Activated T-helper 17 cell treated with anti-CD3 and anti-CD28 coated beads, Interleukin-2, amount 50 U/mL, for 72 hours (primary cell): ENCODE measurements at places on chromosomes 6 and 20. TPM values are rescaled to one million over a fixed set of nuclear protein-coding genes. Genes with fewer than 3 reads are reported as not detected.
A peak's percentile ranks its signal among the peaks of the same experiment; 100 is the strongest.

The EYA4 gene
- not detected for total RNA-seq

The LY86 gene
- total RNA-seq = not detected

DNA sequence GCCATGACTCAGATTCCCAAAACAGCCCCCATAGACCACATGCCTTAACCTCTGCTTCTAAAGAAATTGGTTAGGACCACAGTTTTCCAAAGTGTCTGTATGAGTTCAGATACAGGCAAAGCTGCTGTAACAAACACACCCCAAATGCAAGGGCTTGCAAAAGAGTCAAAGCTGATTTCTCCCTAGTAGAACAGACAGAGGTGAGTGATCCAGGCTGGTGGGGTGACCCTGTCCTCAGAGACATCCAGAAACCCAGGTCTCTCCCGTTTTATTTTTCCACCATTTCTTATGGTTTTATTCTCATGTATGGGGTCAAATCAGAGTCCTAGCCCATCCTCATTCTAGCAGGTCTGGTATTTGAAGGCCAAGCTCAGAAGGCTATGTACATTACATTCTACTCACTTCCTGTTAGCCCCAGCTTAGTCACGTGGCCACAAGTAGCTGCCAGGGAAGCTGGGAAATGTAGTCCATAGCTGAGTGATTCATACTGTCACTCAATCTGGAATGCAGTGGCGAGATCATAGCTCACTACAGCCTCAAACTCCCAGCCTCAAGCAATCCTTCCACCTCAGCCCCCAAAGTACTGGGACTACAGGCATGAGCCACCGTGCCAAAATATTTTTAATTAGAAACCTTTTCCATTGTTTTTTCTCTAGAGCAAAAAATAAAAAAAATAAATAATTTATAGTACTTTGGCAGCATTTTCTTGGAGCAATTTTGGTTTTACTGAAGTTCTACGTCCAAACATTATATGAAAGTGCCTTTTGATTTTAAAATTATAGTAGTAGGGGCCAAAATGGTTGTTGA, 175.2 kb downstream of the ZMYND8 start:
- no peaks in the 10 kb centered on the region for H3K4me1 ChIP-seq
- peak; percentile 93 for ATAC-seq
- no peak overlapping the region for H3K27ac ChIP-seq
- no peaks in the 10 kb centered on the region for H3K27me3 ChIP-seq

- H3K27ac ChIP-seq = no peak overlapping the region
- no peak for ATAC-seq
- H3K27me3 ChIP-seq = no peaks in the 10 kb centered on the region
These were observed 132.2 kb downstream of the PRND start for GRCh38 chr20:4853757-4854560.

GRCh38 chr6:97669191-97670031, 386.4 kb upstream of the MMS22L start:
- H3K4me3 ChIP-seq = no peak overlapping the region
- peak; percentile 91 for ATAC-seq
- no peaks in the 10 kb centered on the region for H3K4me1 ChIP-seq

GRCh38 chr6:37988127-37988526, 168.6 kb downstream of the ZFAND3 start:
- peaks cover 38% of the 10 kb centered on the region for H3K4me1 ChIP-seq
- H3K4me3 ChIP-seq = no peak overlapping the region
- no peak for ATAC-seq
- peak overlapping the region; percentile 80 for H3K27ac ChIP-seq

- H3K36me3 ChIP-seq = no peaks in the 10 kb centered on the region
- no peaks in the 10 kb centered on the region for H3K4me1 ChIP-seq
- ATAC-seq = no peak
- peaks cover 15% of the 10 kb centered on the region for H3K27me3 ChIP-seq
- no peak overlapping the region for H3K4me3 ChIP-seq
- H3K27ac ChIP-seq = no peak overlapping the region
These were observed 96.1 kb upstream of the FAM8A1 start for GRCh38 chr6:17504005-17504404.

DNA sequence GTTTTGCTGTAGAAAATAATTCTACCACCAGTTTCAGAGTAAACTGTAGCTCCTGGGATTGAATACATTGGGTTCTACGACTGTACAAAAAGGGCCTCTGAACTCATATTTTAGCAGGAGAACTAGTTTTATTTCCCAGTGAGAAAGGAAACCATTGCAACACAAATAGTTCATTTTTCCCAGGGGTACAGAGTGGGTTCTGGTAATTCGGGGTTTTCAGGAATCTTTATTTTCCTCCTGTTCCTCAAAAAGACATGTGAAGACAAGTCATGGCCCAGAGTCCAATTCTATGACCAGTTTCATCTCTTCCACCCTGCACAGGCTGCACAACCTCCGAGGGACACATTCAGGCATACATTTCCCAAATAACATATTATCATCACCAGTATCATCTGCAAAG, 222.1 kb downstream of the HIVEP2 start:
- H3K27ac ChIP-seq = no peak overlapping the region
- peaks cover 4% of the 10 kb centered on the region for H3K4me1 ChIP-seq
- no peak overlapping the region for H3K4me3 ChIP-seq
- no peaks in the 10 kb centered on the region for H3K36me3 ChIP-seq

GRCh38 chr6:151209071-151209831, 30.5 kb upstream of the AKAP12 start:
- no peaks in the 10 kb centered on the region for H3K4me1 ChIP-seq
- peaks cover 22% of the 10 kb centered on the region for H3K27me3 ChIP-seq
- H3K36me3 ChIP-seq = no peaks in the 10 kb centered on the region
- no peak for ATAC-seq
- H3K4me3 ChIP-seq = no peak overlapping the region
- H3K27ac ChIP-seq = no peak overlapping the region

GRCh38 chr20:24701027-24701426, 231.6 kb downstream of the SYNDIG1 start:
- no peak for ATAC-seq
- no peak overlapping the region for H3K4me3 ChIP-seq
- no peaks in the 10 kb centered on the region for H3K4me1 ChIP-seq

- no peak overlapping the region for H3K27ac ChIP-seq
- H3K27me3 ChIP-seq = no peaks in the 10 kb centered on the region
- H3K36me3 ChIP-seq = peaks cover 4% of the 10 kb centered on the region
- H3K4me3 ChIP-seq = no peak overlapping the region
- no peak for ATAC-seq
These were observed 93.1 kb upstream of the TAB2 start for GRCh38 chr6:149224399-149224798.

The MAPK13 gene
- total RNA-seq = 53.6 TPM

GRCh38 chr20:48706710-48707365, 121.0 kb downstream of the PREX1 start:
- no peaks in the 10 kb centered on the region for H3K27me3 ChIP-seq
- H3K4me1 ChIP-seq = peaks cover 30% of the 10 kb centered on the region
- H3K4me3 ChIP-seq = peak overlapping the region; percentile 53
- H3K36me3 ChIP-seq = peaks cover 89% of the 10 kb centered on the region

DNA sequence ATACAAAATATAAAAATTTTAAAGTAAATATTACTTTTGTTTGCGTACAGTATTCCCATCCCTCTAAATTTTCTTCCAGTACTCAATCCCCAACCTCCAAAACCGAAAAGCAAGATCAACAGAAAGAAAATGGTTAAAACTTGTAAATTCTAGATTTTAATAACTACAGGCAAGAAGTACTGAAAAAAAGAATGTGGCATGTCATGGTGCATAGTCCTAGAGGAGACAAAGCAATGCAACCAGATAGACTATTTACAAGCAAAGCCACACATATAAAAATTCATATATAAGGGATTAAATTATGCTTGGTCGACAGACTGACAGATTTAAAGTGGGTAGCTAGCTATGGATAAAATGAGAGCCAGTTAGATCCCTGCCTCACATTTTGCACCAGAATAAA, 56.5 kb upstream of the HFE start:
- peaks cover 32% of the 10 kb centered on the region for H3K36me3 ChIP-seq
- no peak for ATAC-seq
- H3K27ac ChIP-seq = peak overlapping the region; percentile 94
- H3K27me3 ChIP-seq = no peaks in the 10 kb centered on the region
- H3K4me1 ChIP-seq = peaks cover 33% of the 10 kb centered on the region
- H3K4me3 ChIP-seq = peak overlapping the region; percentile 94

DNA sequence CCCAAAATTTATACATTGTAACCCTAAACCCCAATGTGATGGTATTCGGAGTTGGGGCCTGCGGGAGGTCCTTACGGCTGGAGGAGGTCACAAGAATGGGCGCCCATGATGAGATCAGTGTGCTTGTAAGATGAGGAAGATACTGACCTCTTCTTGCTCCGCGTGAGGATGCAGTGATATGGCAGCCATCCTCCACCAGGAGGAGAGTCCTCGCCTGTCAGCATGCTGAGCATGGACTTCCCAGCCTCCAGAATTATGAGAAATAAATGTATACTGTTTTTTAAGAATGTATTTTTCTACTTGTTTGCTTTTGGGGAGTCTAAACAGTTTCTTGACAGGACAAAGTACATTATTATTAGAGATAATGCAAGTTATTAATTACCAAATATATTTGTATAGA, 8.7 kb upstream of the SYNDIG1 start:
- peaks cover 11% of the 10 kb centered on the region for H3K27me3 ChIP-seq
- no peak overlapping the region for H3K4me3 ChIP-seq
- ATAC-seq = no peak
- no peak overlapping the region for H3K27ac ChIP-seq
- H3K36me3 ChIP-seq = no peaks in the 10 kb centered on the region

DNA sequence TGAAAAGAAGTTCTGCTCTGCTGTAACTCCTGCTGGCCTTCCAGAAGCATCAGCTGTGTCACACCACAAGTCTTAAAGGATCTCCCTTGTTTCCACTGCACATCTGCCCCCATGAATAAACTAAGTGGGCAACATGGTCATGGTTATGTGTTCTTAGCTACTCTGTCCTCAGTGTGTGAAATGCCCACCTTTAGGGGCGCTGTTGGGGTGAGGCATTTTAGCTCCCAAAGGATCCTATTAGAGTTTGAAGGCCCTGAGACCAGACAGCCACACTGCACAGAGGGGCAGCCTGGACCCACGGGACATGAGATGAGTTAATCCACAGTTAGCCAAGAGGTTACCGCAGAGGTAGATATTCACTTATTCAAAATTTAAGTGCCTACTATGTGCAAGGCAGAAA, 294.3 kb upstream of the QKI start:
- ATAC-seq = no peak
- H3K36me3 ChIP-seq = no peaks in the 10 kb centered on the region
- no peak overlapping the region for H3K4me3 ChIP-seq
- H3K27ac ChIP-seq = no peak overlapping the region
- H3K27me3 ChIP-seq = peaks cover 3% of the 10 kb centered on the region

The WFDC11 gene
- total RNA-seq = not detected

The CST5 gene
- total RNA-seq = not detected

DNA sequence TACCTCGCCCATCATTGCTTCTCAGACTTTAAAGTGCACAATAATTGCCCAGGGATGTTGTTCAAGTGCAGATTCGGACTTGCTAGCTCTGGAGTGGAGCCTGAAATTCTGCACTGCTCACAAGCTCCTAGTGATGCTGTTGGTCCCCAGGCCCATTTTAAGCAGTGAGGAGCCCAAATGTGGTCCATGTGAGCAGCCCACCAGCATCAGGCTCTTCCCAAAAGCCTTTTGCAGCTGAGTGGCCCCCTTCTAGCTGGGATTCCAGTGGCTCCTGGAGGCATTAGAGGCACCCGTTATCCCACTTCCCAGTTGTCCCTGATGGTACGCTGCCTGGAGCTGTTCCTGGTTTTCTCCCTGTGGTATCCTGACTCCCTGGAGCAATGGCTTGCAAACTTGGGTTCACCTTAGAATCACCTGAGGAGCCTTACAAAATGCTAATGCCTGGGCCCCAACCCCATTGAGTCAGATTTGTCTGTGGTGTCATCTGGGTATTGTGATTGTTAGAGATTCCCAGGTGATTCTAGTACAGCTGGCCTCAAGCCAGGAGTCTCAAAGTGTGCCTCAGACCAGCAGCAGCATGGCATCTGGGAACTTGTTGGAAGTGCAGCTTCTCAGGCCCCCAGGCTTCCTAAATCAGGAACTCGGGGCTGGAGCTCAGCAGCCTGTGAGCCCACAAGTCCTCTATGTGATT, 186.9 kb upstream of the SLC24A3 start:
- H3K36me3 ChIP-seq = no peaks in the 10 kb centered on the region
- no peak for ATAC-seq
- H3K4me3 ChIP-seq = no peak overlapping the region
- no peaks in the 10 kb centered on the region for H3K4me1 ChIP-seq
- H3K27ac ChIP-seq = no peak overlapping the region

The HLA-DQB2 gene
- total RNA-seq = 1.5 TPM

GRCh38 chr6:51893366-51893765, 194.0 kb downstream of the PKHD1 start:
- no peak for ATAC-seq
- no peaks in the 10 kb centered on the region for H3K36me3 ChIP-seq
- no peak overlapping the region for H3K27ac ChIP-seq
- H3K4me3 ChIP-seq = no peak overlapping the region
- no peaks in the 10 kb centered on the region for H3K27me3 ChIP-seq
- no peaks in the 10 kb centered on the region for H3K4me1 ChIP-seq

The ADAM33 gene
- total RNA-seq = not detected

The NCOA6 gene
- total RNA-seq = 20.8 TPM

- no peaks in the 10 kb centered on the region for H3K36me3 ChIP-seq
- ATAC-seq = no peak
- peaks cover 46% of the 10 kb centered on the region for H3K27me3 ChIP-seq
- no peak overlapping the region for H3K27ac ChIP-seq
These were observed 55.2 kb downstream of the PSMB1 start for GRCh38 chr6:170497841-170498301.

The TDP2 gene
- 51.6 TPM for total RNA-seq

DNA sequence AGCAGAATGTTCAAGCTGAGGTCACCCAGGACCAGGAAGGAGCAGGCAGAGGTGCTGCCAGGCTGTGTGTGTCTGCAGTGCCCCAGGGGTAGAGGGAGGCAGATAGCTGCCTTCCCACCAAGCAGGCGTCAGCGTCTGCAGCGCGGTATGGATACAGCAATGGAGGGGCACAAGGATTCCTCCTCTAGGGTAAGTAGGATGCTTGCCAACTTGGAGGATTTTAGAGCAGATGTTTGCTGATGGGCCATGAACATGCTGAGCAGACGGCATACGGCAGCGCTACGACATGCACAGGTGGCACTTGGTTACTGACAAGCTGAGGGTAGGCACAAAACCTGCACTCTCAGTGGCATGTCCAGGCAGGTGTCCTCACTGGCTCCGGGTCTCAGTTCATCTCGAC, 48.1 kb downstream of the PSMG4 start:
- no peak overlapping the region for H3K4me3 ChIP-seq
- H3K27ac ChIP-seq = no peak overlapping the region
- peaks cover 3% of the 10 kb centered on the region for H3K27me3 ChIP-seq
- no peaks in the 10 kb centered on the region for H3K4me1 ChIP-seq
- H3K36me3 ChIP-seq = no peaks in the 10 kb centered on the region
- no peak for ATAC-seq

DNA sequence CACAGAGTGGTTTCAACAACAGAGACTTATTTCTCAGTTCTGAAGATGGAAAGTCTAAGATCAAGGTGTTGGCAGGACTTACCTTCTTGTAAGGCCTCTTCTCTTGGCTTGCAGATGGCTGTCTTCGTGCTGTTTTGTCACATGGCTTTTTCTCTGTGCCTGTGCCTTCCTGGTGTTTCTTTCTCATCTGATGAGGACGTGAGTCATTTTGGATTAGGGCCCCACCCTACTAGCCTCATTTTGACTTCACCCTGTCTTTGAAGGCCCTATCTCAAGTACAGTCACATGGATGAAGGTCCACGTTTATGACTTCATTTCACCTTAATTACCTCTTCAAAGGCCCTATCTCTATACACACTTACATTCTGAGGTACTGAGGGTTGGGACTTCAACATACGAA, 41.4 kb upstream of the LAMA2 start:
- no peaks in the 10 kb centered on the region for H3K36me3 ChIP-seq
- peaks cover 7% of the 10 kb centered on the region for H3K27me3 ChIP-seq
- H3K4me3 ChIP-seq = no peak overlapping the region
- no peak for ATAC-seq
- no peak overlapping the region for H3K27ac ChIP-seq
- H3K4me1 ChIP-seq = no peaks in the 10 kb centered on the region
